Activated CD4-positive, alpha-beta T cell treated with anti-CD3 and anti-CD28 coated beads, Interleukin-2, amount 50 U/mL, for 16 hours (primary cell): ENCODE measurements at places on chromosomes 1 and 21.

DNA sequence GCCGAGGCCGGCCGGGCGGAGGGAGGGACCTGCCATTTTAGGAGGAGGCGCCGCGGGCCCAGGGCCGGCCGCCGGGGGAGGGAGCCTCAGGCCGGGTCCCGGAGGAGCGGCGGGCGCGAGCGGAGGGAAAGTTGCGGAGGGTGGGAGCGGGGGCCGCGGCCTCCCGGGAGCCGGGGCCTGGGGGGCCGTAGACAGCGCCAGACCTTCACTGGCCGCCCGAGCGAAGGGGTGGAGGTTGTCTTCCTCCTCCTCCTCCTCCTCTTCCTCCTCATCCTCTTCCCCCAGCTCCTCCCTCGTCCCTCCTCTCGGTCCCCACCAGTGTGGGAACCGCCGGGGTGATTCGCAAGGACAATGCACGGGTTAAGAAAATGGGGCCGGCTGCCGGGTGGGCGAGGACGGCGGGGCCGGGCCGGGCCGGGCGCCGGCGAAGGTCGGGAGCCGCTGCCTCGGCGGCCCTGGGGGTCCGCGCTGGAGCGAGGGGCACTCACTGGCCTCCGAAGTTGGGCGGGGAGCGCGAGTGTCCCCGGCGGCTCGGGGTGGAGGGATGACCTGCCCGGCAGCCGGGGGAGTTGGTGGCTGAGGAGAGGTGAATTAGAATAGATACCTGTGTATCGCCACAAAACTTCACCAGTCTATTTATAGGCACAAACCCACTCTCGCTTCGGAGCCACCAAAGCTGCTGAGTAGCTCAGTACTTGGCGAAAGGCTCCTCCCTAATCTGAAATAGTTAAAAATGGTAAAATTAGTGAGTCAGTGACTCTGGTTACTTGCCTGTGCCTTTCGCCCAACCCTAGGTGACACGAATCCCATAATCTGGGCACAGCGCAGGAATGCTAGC lies 1.3 kb downstream of the DYRK1A start:
- DNase-seq = peak; percentile 52

- DNase-seq = peak; percentile 39
Measured at GRCh38 chr1:92951141-92951582, 10.1 kb downstream of the DIPK1A start.

DNA sequence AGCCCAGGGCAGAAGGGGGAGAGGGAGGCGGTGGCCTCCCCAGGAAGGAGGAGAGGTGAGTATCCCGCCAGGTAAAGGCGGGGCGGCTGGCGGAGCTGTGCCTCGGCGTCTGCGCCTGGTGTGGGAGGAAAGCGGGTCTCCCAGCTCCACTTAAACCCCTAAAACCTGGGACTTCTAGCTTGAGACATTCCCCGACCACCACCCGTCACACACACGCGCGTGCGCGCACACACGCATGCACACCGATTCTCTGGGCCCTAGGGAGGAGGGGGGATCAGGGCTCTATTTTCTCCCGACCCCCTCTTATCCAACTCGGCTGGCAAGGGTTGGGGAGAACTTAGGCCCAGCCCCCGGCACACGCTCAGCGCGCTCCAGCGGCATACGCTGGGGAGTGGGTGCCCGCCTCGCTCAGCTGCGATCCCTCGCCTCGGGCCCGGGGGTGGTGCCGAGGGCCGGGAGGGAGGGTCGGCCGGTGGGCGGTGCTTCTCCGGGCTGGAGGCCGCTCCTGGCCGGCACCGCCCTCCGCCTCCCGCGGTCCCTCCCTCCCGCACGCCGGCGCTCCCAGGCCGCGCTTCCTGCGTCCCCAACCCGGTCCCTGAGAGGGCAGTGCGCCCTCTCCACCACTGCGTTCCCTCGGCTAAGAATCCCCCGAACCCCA lies at the start of gene TMEM51:
Gene TMEM51 (plus strand): TSS at position 564 of the 658 bp plus-strand sequence. CDS start 61,341 bp downstream, outside the sequence.
- no peak for DNase-seq

DNA sequence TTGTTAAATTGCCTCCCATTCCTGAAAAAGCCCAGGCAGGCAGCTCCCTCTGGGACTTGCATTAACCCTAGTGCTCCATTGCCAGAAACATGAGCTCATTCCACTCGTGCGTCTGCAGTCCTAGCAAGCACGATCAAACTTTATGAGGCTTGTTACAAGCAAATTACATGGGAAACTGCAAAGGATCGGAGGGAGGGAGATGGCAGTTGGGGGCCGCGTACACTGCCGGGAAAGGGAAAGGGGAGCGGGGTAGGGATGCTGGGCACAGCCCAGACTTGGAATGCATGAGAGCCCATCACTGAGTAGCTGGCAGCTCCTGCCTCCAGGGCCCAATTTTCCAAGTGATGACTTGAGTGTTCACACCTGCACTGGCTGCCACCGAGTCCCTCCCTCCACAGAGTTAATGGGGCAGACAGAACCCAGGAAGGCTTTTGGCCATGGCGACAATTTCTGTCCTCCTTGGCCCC lies 169.9 kb downstream of the BRINP2 start:
- DNase-seq = no peak

DNA sequence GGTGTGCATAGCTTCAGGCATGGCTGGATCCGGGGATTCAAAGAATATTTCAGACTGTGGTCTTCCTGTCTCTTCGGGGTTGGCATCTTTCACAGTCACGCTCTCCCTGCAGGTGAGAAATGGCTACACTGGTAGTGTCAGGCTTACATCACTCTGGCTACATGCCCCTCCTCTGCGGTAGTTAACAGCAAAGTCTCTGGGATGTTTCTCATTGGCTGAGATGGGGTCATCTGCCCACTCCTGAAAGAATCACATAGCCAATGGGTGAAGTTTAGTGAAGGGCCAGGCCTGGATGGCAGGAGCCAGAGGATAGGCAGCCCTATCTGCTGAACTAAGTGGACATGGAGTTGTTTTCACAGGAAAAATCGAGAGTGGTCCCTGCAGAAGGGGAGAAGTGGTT lies 356.5 kb downstream of the MATN1 start:
- no peak for DNase-seq

DNA sequence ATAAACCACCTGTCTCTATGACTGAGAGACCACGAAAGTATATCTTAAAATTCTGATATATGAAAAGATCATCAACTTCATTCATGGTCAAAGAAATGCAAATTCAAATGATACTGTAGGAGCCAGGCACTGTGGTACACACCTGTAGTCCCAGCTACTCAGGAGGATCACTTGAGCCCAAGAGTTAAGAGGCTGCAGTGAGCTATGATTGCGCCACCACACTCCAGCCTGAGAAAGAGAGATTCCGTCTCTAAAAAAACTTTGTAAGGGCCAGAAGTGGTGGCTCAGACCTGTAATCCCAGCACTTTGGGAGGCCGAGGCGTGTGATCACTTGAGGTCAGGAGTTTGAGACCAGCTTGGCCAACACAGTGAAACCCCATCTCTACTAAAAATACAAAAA lies 17.0 kb downstream of the RERE start:
- no peak for DNase-seq

GRCh38 chr1:202835548-202836072 lies 24.9 kb downstream of the PCAT6 start:
- DNase-seq = peak; percentile 59

- no peak for DNase-seq
Measured at GRCh38 chr1:68331117-68331865, 99.0 kb upstream of the WLS start.

- DNase-seq = no peak
Measured at GRCh38 chr21:38797470-38797869, 8.3 kb upstream of the ETS2 start.

DNA sequence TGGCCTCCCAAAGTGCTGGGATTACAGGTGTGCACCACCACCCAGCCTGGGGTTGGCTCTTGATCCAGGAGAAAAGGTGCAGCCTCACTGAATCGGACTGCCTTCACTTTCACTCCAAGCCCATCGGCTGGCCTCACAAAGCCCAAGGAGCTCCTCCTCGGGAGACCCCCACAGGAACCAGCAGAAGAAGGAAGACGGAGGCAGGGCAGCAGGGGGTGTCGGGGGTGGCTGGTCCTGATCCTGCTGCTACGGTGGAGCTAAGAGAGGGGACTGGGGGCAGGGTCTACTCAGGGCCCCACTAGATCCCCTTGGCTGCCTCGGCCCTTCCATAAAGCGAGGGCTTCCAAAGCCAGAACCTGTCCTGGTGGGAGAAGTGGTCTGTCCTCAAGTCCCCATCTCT lies 93.9 kb downstream of the STUM start:
- DNase-seq = no peak

DNA sequence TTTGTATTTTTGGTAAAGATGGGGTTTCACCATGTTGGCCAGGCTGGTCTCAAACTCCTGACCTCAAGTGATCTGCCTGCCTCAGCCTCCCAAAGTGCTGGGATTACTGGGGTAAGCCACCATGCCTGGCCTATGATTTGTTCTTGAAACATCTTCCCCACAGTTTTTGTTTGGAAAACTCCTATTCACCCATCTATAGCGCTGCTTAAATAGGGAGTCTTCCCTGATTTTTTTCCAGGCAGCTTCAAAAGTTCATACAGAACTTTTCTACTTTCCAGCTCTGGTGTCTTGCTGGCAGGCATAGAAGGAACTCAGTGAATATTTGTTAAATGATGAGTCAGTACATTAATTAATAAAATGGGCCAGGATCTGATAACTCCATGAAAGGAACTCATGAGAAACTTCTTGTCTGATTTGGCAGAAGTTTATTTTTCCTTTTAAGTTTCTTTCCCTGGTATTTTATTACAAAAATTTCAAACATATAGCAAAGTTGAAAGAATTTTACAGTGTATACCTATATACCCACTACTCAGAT lies 33.0 kb upstream of the TTC22 start:
- DNase-seq = no peak

- DNase-seq = no peak
Measured at GRCh38 chr1:80468356-80468755, 1332.4 kb upstream of the ADGRL2 start.

GRCh38 chr1:145711213-145711651 lies 4.1 kb upstream of the PDZK1 start:
- no peak for DNase-seq

DNA sequence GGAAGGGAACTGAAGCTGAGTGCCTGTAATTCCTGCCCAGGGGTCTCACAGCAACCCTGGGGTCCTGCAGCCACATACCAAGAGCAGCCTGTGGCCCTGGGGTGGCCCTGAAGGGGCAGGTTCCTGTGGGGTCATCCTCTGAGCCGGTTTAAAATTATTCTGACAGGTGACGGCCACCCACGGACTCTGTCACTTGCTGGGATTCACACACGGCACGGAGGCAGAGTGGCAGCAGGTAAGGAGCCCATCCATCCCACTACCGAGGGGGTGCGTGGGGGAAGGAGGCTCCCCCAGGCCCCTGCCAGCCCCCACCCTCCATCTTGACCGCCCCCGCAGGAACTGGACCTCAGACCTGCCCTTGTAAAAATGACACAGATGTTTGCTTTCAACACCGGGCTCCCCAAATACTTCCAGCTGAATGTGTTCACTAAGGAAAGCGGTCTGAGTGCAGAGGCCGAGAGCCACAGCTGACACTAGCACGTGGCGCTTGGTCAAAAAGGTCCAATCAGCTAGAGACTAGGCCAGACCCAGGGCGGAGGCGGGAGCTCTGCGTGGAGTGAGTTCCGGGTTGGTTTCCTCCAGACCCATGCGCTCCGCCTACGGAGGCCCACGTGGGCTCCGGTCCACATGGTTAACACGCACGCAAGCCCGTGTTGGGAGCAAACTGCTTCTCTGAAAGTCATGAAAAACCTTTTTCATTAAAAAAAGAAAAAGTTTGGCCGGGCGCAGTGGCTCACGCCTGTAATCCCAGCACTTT lies 10.0 kb downstream of the YBEY start:
- DNase-seq = peak; percentile 89

DNA sequence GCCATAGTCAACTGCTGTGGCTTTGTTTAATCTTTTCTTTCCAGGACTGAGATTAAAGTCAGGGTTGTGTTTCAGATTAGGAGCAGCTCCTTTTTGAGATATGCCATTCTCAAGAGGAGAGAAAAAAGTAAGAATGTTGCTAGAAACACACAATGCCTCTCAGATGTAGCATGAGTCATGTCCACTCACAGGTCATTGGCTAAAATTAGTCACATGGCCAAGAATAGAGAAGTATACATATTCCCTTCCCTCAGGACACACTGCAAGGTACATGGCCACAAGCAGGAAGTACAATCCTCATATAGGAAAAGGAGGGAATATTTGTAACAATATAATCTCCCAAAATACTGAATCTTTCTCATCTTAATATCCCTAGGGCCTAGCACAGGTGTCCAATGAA lies 141.9 kb upstream of the PTBP2 start:
- no peak for DNase-seq

DNA sequence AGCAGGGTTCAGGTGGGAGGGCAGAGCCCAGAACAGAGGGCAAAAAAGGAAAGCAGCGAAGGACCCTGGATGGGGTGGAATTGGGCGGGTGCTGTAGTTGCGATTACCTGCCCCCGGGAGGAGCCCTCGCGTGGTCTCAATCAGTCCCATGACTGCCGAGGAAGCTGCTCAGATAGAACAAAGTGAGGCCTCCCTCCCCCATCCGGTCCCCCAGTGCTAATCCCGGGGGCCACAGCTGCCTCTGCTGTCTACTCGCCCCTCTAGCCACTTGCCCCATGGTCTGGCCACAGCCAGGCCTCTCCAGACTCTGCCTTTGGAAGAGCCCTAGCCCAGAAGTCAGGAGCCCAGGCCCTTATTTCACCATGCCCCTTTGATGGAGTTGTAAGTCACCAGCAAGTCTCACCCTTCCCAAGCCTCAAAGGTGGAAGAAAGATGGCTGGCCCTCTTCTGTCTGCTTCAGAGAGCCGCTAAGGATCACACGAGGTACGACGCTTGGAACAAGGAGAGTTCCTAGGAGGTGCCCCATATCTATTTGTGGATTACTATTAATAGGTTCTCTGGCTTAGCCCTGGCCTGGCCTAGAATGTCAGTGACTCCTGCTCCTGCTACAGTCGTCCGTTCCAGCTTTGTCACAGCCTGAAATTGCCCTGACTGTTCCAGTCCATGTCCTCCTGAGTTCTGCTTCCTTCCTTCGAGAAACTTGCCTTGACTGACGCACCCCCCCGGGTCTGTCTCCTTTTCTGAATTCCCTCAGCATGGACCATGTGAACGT lies 16.4 kb downstream of the ECHDC2 start:
- DNase-seq = peak; percentile 35

DNA sequence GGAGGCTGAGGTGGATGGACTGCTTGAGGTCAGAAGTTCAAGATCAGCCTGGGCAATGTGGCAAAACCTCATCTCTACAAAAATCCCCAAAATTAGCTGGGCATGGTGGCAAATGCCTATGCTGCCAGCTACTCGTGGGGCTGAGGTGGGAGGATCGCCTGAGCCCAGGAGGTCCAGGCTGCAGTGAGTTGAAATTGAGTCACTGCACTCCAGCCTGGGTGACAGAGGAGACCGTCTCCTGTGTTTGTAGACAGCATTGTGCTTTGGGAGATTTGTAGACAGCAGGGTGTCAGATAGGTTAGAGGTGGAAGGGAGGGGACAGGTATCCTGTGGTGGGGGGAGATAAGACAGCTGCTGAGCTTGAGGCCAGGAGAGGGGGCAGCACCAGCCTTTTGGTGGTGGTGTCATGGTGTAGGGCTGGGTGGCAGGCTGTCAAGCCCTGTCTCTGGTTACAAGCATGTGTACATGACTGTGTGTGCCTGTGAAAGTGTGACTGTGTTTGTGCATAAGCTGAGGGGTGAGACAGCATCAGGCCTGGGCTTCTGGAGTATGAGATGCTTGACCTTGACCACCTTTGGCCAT lies 15.2 kb downstream of the PPFIA4 start:
- no peak for DNase-seq
